ENCODE measurements at places on chromosomes 2 and 18. TPM values are rescaled to one million over a fixed set of nuclear protein-coding genes. Genes with fewer than 3 reads are reported as not detected.

Gene SMPD4
- 37.0 TPM for total RNA-seq

Gene HOXD9
- total RNA-seq: 24.5 TPM

Gene CBLN2
- total RNA-seq: not detected

Gene ALKAL2
- not detected for total RNA-seq

Gene B3GNT7
- 13.6 TPM for total RNA-seq

Gene CDH20
- total RNA-seq: not detected

Gene UNC50
- 48.2 TPM for total RNA-seq

Gene CDH2
- total RNA-seq: 1.8 TPM

Gene ERICH2
- total RNA-seq: not detected

Gene GAL3ST2
- total RNA-seq: not detected

Gene SERPINB3
- total RNA-seq: 0.17 TPM

Gene EVX2
- not detected for total RNA-seq

Gene ATP6V1C2
- total RNA-seq: 0.14 TPM

Gene RAMP1
- not detected for total RNA-seq
